ENCODE measurements at places on chromosomes 1 and 21.

DNA sequence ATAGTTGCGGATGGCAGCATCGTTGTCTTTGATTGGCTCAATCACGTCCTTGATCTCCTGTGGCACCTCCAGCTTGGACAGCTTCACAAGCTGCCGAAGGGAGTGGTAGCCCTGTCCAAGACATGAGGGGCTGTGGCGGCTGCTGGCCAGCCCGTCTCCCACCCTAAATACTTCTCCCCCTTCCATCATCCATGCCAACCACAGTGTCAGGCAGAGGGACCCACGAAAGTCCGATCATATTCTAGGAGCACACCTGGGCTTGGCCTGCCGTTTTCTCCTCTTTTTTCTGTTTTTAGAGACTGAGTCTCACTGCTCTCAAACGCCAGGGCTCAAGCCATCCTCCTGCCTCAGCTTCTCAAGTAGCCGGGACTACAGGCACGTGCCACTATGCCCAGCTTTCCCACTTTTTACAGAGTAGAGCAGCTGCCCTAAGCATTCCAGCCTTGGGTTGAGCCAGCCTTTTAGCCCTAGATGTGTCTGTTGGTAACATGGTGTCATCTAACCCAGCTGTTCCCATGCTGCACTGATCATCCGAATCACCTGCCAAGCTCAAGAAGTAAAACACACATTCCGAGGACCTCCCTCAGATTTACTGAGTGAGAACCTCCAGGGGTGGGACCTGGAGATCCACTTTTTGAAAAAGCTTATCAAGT is 10.4 kb downstream of the MTHFR start:
- no peak for DNase-seq

DNA sequence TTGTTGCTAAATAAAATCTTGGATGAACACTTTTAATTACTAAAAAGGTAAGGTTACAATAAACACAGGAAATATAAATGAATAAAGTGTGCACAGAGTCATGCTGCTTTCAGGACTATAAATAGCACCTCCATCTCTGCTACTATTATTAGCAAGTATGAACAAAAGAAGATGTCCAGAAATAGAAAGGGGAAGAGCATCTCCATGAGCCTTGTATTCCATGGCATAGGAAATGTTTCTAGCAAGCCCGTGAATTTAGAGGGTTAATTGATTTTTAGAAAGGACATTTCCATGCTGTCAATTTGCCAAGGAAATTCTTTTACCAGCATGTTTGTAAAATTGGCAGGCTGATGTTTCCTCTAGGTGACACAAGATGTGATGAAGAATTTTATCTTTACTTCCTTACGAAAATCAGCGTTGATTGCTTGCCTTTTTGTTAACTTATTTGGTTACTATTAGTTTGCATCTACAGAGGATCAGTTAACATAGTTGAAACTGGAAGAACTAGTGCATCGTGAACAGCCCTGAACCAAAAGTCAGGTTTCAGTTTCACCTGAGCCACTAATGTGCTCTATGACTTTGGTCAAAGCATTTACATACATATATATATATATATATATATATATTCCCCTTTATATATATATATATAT is 45.3 kb downstream of the NR5A2 start:
- DNase-seq: no peak

- no peak for DNase-seq
Observed at GRCh38 chr1:1236945-1237873, 5.2 kb downstream of the B3GALT6 start.

DNA sequence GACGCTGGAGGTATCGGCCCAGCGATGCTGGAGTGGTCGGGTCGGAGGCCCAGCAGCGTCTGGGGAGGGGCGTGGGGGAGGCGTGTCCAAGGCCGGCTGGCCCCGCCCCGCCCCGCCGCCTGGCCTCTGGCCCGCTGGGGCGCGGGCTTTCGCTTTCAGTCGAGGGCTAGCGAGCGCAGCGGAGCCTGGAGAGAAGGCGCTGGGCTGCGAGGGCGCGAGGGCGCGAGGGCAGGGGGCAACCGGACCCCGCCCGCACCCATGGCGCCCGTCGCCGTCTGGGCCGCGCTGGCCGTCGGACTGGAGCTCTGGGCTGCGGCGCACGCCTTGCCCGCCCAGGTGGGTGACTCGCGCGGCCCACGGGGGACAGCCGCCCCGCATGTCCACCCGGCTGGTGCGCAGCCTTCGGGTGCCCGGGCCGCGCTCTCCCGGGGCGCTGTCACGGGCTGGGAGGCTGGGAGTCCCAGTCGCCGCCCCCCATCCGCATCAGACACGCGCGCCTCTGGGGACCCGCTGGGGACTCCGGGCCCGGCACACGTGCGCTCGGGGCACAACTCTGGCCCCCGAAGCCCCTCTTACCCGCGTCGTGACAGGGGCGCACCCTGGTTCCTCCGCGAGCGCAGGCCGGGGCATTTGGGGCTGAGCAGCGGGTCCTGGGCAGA is at the start of gene TNFRSF1B:
Gene TNFRSF1B, plus strand, starts transcription at position 158 of the 659 bp plus-strand sequence. Its CDS starts 101 bp downstream, at position 259.
- DNase-seq: peak; percentile 81

GRCh38 chr1:200737647-200738291 is 924 bp upstream of the CAMSAP2 start:
- DNase-seq: no peak

DNA sequence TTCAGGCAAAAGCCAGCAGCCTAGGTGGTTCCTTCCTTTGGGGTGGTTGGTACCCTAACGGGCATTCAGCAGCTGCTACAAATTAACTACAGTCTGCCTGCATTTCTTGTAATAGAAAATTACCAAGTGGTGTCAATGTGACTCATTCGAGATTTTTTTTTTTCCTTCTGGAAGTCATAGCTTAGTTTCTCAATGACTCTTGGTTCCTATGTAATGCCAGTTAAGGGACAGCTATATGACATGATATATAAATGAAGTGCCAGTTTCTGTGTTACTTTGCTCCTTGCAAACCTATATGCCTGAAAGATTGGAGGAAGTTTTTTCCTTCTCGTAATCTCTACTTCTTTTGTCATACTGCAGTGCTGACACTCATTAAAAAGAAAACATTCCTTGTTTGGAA is 2.6 kb downstream of the MGST3 start:
- DNase-seq: no peak

- no peak for DNase-seq
Observed at GRCh38 chr1:47650611-47651010, 212.8 kb downstream of the FOXD2 start.

GRCh38 chr1:198633675-198634121 is 5.1 kb upstream of the PTPRC start:
- DNase-seq: peak; percentile 39

- DNase-seq: no peak
Observed at GRCh38 chr1:24151175-24151533, 8.2 kb upstream of the IL22RA1 start.

GRCh38 chr1:194846488-194846887 is 1660.1 kb upstream of the B3GALT2 start:
- DNase-seq: no peak

DNA sequence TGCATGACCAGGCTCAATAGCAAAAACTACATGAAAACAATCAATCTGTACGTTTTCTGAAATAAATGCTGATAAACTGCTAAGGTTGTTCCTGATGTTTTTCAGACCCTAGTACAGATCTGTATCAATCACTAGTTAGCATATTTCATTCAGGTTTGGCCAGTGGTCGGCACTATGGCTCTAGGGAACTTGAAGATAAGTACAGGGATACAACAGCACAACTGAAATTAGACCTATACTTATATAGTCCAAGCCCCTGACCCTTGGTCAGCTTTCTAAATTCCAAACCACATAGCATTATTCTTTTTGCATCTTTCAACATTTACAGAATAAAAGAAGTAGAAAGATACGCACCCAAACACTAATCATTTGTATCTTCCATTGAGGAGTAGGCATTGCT is 142.7 kb downstream of the PLPPR4 start:
- no peak for DNase-seq

GRCh38 chr1:112737573-112737972 is 22.4 kb upstream of the PPM1J start:
- no peak for DNase-seq

DNA sequence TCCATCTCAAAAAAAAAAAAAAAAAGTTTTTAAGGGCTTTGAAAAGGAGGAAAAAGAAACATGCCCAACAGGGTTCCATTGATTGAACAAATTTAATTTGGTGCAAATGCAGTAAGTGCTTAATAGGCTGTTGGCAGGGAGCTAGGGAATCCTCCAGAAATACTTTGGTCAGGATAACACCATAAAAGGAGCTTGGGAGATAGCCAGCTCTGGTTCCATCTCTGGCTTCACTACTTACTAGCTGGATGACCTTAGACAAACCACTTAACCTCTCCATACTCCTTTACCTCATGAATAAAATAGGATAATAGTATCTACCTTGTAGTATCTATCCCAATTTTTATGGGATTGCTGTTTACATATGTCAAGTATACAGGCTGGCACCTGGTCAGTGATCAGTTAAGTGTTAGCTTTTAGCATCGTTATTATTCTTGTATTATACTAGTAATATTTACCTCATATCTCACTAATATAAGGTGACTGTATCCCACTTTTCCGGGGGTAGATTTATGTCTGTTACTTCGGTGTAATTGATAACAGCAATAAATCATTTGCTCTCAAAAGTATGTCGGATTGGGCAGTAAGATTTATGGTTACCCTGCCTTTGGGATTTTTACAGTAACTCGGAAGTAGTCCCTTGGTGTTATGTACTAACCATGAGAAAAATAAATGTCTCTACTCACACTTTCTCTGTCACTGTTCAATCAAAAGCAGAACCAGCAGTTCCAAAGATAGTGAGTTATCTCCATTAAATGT is 36.4 kb downstream of the BTG3 start:
- no peak for DNase-seq

GRCh38 chr1:10686404-10687040 is 109.9 kb downstream of the CASZ1 start:
- DNase-seq: no peak

DNA sequence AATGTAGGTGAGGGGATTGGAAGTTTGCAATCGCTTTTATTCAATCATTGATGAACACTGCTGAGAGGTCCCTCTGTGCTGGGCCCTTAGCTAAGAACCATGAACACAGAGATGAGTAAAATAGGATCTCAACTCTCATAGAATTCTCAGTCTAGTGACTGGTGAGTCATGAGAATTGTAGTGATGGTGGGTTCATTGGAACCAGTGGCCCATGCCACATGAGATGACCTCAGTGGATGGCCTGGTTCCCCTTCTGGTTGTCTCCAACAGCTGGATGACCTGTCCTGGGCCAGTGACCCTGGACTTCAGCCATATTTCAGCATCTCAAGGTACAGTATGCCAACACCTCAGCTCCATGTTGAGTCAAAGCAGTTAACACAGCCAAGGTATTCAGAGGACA is 21.3 kb upstream of the S100A10 start:
- no peak for DNase-seq

- no peak for DNase-seq
Observed at GRCh38 chr1:47992720-47993415, 4.3 kb downstream of the TRABD2B start.

DNA sequence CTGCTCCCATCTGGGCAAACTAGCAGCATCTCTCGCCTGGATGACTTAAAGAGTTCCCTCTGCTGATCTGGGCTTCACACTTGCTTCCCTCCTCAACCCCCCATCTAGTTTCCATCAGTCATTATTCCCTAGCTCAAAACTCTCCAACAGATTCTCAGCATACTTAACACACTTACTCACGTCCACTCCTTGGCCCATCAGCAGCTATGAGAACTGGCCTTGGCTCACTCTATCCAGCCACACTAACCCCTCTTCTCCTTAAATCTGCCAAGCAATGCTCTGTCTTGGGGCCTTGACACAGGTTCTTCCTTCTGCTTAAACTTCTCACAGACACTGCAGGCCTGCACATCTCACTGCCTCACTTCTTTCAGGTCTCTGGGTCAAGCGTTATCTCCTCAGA is 41.6 kb downstream of the GNG12 start:
- no peak for DNase-seq

- DNase-seq: no peak
Observed at GRCh38 chr1:165317612-165318011, 38.9 kb downstream of the LMX1A start.

GRCh38 chr1:3183813-3184212 is 114.8 kb downstream of the PRDM16 start:
- no peak for DNase-seq

GRCh38 chr1:180251526-180252305 is 21.7 kb downstream of the LHX4 start:
- DNase-seq: no peak

GRCh38 chr21:42621819-42622177 is 31.6 kb upstream of the PDE9A start:
- DNase-seq: no peak

- no peak for DNase-seq
Observed at GRCh38 chr21:32978331-32979270, 47.1 kb upstream of the OLIG2 start.

DNA sequence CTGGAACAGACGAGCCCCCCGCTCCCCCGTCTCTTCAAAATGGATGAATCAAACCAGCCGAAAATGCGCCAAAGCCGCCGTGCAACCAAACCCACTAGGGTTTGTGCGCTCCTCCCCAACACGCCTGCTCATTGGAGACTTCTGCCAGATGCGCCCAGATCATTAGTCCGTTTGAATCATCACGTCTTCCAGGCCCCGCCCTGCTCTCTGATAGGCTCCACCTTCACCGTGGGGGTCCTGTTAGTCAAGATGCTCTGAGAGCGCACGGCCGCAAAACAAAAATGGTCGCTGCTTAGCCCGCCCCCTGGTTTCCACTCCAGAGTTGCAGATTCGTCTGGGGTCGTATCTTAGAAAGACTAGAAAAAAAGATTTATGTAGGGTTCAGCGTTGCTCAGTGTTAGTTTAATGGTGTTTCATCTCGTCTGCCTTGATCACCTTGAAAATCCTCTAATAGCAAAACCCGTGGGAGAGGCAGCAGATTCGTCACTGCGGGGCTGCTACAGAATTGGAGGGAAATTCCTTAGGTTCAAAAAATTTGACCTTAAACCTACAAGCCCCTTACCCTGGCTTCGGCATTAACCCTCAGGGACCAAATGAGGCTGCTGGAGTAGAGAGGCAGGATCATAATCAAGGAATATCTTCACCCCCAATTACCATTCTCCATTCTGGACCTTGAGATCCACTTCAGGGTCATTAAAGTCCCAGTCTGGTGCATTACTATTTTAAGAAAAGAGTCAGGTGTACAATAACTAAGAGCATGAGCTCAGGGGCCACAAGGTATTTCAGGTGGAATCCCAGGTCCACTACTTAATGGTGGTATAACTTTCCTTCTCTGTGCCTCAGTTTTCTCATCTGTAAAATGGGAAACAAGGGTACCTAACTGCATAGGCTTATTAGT is at the start of gene NUCKS1:
Gene NUCKS1, minus strand, starts transcription at position 45 of the 898 bp plus-strand sequence. CDS start 209 bp downstream, outside the sequence.
- DNase-seq: peak; percentile 99

GRCh38 chr1:19091196-19091953 is 118.7 kb downstream of the UBR4 start:
- no peak for DNase-seq

DNA sequence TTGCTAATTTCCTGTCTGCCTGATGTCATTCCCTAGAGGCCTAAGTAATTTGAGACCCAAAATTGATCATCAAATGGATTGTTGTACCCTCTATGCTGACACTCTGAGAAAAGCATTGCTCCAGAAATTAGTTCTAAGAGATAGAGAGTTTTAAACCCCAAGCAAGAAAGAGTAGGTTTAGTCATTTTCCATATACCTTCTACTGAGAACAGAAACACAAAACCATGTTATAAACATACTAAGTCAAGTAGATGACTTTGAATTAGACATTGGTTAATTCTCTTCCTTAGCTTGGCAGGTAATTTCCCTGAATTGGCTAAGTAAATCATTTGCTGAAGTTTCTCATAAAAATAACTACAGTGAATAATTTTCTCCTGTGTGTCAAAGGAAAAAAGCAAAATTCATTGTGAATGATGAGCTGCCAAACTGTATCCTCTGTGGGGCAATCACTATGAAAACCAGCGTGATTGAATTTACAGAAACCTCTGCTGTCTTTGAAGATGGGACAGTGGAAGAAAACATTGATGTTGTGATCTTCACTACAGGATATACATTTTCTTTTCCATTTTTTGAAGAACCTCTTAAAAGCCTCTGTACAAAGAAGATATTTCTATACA is 20.1 kb downstream of the FMO4 start:
- no peak for DNase-seq

All from CD4-positive, alpha-beta T cell treated with Interferon alpha-2 for 1 hour (primary cell).